T-helper 9 cell (primary cell): ENCODE measurements at places on chromosomes 4 and X.

- no peak for DNase-seq
Observed at GRCh38 chrX:43940816-43941474, 32.2 kb downstream of the NDP start.

DNA sequence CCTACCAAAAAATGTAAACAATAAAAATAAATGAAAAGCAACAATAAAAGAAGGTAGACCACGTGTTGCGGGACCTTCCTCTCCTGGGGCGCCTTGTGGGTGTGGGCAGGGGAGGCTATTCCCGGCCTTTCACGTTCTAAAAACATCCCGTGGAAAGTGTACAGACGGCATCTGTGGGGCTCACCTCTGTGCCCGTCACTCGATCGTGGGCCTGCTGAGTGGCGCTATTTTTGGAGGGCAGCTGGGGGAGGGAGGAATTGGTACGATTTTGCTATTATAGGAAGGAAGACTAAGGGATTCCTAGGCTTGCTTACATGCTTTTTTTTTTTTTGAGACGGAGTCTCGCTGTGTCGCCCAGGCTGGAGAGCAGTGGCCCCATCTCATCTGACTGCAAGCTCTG, 13.6 kb upstream of the PPP2R3B start:
- no peak for DNase-seq

- DNase-seq, result no peak
Observed at GRCh38 chr4:31328932-31329331, 608.8 kb downstream of the PCDH7 start.

GRCh38 chr4:41067369-41067768, 147.0 kb downstream of the APBB2 start:
- no peak for DNase-seq

GRCh38 chrX:30906726-30907125, 17.7 kb upstream of the TAB3 start:
- DNase-seq, result no peak
